Kidney epithelial cell (primary cell): ENCODE measurements at places on chromosomes 5 and 9.

DNA sequence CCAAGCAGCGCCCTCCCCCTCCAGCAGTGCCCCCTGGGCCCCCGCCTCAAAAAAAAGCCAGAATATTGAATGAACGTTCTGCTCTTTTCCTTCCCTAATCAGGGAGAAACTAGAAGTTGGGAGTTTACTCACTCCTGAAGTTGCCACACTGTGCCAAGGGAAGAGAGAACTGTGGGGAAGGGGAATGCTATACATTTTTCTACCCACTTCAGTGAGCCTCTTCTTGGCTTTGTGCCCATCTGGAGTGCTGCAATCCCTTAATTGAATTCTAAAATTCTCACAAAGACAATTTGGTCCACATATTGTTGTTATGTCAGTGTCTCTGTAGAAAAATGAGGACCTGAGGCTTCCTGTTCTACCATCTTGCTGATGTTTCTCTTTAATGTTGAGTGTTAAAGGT lies 443.7 kb downstream of the DIRAS2 start:
- no peak for DNase-seq

GRCh38 chr5:151896031-151896691 lies 28.5 kb downstream of the GLRA1 start:
- DNase-seq: peak; percentile 28

- DNase-seq: no peak
These were observed 132.0 kb upstream of the WWC1 start for GRCh38 chr5:168159425-168159824.

- no peak for DNase-seq
These were observed 306.4 kb upstream of the CD180 start for GRCh38 chr5:67502951-67503350.

DNA sequence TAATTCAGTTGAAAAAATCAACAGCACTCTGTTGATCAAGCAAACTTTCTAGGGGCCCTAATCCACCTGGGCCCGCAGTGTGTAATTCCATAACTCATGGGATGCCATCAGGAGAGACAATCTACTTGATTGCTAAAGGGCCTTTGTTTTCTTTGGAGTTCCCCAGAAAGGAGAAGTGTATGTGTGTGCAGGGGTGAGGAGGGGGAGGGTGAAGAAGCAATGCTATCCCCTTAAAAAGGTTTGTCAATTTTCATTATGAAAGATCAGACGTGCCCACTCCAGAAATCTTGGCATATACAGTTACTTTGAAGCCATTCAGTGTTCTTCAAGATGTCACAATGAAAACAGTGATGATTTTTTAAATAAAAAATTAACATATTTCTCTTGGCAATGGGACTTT lies 6.2 kb downstream of the PARP8 start:
- no peak for DNase-seq

GRCh38 chr5:53783624-53784228 lies 223.3 kb downstream of the NDUFS4 start:
- DNase-seq: no peak

DNA sequence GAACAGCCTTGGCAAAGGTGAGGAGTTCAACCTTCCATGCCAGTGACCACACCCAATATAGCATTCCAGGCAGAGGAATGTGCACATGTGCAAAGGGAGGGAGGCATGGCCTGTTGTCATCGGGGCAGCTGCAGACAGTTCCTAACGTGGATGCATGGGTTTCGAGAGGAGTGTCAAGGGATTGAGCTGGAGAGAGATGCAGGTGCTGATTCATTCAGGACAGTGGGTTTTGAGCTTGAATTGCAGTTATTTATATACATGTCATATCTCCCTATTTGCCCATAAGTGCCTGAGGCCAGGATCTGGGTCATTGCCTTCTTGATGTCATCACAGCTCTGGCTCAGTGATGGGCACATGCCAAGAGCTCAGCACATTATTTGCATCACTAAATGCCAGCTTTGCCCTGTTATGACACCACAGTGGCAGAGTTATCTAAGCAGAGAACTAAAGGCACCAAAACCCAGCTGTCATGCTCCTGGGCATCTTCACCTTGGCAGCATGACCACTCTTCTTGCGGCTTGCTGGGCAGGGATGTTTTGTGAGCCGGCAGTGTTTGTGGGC lies 278.0 kb downstream of the NTRK2 start:
- DNase-seq: no peak

GRCh38 chr5:75736273-75736672 lies 19.0 kb upstream of the POC5 start:
- no peak for DNase-seq

DNA sequence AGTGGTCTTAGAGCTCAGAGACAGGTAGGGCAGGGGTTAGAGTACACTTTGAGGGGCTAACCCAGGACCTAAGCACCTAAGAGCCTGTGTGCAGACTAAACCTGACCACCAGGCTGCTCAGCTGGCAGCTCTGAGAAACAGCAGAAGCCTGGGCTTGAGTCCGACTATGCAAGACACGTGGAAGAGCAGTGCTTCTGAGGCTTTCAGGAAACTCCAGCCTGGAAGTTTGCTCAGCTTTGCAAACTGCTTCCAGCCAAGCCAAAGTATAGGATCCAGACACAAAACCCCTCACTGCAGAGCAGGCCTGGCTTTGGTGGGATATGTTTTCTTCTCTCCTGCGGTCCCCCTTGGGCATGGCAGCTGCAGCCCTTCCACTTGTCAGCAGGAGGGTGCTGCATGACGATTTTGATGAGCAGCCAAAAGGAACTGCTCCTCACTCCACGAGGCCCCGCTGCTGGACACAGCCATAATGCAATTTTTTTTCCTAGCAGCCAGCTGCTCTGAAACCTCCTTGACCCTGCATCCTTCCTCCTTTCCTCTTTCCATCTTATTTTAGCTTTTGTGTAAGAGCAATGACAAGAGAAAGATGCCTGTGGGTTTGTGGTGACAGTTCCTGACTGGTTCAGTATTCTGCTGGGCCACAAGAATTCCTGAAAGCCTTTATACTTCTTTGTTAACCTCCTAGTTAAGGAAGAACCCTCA lies 123.1 kb downstream of the LIFR start:
- DNase-seq: peak; percentile 42

DNA sequence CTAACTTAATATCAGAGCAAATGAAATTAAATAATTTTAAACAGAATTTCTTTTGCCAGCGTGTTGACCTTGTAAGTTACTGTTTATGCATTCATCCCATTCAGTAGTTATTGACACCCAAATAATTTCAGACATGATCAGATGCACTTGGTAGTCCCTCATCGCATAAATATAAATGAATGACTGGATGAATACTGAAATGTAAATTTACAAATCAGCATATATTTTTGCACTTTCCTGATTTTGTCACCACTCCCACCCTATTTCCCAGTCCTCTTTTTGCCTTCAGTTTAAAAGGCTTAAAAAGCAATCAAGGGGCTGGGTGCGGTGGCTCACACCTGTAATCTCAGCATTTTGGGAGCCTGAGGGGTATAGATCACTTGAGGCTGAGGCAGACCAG lies 17.1 kb upstream of the LIFR start:
- no peak for DNase-seq

- peak; percentile 21 for DNase-seq
These were observed 61.4 kb upstream of the RANBP3L start for GRCh38 chr5:36363101-36363500.

DNA sequence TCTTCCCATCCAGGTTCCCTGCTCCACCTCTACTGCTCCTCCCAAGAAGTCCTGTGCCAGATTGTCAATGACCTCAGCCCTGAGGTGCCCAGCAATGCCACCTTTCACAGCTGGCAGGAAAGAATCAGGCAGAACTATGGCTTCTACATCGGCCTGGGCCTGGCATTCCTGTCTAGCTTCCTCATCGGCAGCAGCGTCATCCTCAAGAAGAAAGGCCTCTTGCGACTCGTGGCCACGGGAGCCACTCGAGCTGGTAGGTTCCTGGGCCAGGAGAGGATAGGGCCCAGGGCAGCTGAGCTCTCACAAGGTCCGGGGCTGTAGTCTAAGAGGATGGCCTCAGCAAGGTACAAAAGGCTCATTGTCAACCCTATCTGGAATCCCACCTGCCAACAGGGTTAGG lies 3.1 kb downstream of the NIPAL4 start:
- no peak for DNase-seq

GRCh38 chr9:130860458-130861316 lies 25.6 kb downstream of the ABL1 start:
- DNase-seq: peak; percentile 96

- no peak for DNase-seq
These were observed 170.8 kb downstream of the MACROH2A1 start for GRCh38 chr5:135228222-135228621.

DNA sequence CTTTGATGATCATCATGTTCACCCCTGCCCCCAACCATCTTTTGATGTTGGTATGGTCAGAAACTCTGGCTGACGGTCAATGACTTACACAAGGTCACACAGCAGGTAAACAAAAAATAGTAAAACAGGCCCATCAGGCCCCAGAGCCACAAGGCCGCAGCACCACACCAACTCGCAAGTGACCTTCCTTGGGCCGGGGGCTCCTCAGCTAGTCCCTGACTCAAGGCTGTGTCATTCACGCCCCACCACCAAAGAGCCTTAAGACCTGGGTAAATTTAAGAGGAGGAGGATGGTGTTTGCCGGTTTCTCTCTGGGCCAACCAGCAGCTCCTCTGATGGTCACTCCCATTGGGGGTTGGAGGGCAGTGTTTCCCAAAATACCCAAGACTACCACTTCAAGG lies 55.8 kb downstream of the PSMB7 start:
- no peak for DNase-seq

GRCh38 chr9:129272348-129273025 lies 94.4 kb upstream of the IER5L start:
- no peak for DNase-seq

GRCh38 chr5:124234022-124234769 lies 512.2 kb downstream of the ZNF608 start:
- DNase-seq: no peak

- no peak for DNase-seq
These were observed 245.3 kb downstream of the OSTF1 start for GRCh38 chr9:75333624-75334023.

DNA sequence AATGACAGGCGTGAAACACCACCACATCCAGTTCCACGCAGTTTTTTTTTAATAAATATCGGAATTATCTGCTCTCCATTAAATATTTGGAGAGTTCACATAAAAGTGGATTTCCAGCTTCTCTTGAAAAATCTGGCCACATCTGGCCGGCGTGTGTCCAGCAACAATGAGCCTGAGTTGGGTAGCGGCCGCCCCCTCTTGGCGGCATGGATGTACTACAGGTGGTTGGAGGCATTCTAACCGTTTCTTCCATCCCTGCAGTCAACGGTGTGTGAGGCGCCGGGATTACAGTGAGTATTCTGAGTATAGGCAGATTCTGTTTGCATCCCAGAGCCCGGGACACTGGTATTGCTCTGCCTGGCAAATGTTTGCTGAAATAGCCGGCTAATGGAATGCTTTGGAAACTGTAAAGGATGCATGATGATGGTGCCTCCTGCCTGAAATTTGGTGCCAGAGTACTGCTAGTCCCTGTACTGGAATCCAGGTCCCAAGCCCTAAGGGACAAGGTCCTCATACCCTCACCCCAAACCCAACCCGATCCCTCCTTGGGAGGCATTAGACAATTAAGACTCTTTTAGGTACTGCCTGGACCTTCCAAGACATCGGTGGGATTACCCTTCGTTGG lies 13.6 kb upstream of the GM2A start:
- no peak for DNase-seq

DNA sequence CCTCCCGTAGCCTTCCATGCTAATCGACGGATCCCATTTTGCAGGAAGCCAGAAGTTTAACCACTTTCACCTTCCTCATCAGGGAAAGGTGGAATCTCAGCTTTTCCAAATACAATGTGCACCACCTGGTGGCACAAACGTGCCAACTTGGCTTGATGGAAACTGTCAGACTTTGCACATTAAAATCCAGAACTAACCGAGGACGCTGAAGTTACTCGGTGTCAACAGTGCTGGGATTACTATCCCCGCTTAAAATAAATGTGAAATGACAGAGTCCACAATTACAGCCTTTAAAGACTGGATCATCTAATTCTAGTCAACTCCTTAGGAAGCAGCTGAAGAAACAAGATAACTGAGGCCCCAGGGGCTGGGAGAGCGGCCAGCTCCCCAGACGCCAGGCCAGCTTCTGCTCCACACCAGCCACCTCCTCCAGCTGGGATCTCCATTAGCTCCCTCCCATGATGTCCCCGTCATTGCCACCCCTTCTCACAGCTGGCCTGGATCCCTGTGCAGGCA lies 50.1 kb upstream of the RETREG1 start:
- no peak for DNase-seq

DNA sequence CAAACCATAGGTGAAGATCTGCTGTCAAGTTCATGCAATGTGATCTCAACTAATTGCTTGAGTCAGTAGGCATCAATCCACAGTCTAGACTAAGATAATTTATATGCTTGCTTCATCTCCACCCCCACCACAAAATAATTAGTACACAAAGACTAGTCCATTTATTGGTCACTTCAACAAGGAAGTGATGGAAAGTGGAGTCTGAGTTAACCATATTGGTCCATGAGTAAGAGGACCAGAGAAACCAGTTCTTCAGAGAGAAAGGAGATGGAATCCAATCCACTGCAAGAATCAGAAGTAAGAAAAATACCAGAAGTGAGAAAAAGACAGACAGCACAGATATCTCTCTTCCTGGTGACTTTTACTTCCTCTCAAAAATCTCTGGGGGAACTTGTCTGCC lies 366.5 kb downstream of the CHSY3 start:
- DNase-seq: no peak

DNA sequence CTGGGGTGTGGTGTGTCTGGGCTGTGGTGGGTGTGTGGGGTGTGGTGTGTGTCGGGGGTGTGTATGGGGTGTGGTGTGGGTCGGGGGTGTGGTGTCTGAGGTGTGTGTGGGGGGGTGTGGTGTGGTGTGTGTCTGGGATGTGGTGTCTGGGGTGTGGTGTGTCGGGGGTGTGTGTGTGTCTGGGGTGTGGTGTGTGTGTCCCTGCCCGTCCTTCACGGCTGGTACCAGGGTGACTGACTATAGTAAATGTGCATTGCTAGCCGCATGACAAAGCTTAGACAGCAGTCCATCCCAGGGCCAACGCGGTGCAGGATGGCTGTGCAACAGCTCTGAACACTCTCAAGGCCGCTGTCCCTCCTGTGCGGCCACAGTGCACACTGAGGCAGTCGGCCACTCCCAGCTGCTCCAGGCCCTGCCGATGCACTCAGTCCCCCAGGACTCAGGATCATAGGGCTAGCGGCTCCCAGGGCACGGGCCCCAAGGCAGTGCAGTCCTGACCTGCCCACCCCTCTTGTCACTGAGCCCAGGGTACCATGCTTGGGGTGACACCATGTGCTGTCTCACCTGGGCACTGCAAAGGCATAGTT lies 54.0 kb downstream of the SECISBP2 start:
- no peak for DNase-seq

DNA sequence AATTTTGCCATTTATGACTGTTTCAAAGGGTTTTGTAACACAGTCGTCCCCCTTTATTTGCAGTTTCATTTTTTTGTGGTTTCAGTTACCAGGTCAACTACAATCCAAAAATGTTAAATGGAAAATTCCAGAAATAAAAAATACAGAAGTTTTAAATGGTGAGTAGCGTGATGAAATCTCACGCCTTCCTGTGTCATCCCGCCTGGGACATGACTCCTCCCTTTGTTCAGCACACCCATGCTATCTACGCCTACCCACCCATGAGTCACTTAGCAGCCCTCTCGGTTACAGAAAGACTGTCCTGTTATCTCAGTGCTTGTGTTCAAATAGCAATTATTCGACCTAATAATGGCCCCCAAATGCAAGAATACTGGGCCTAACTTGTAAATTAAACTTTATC lies 765.3 kb upstream of the ADAMTS16 start:
- no peak for DNase-seq

- DNase-seq: no peak
These were observed 24.1 kb downstream of the ACTL7B start for GRCh38 chr9:108831496-108832178.

GRCh38 chr5:157758706-157759105 lies 15.2 kb downstream of the LSM11 start:
- DNase-seq: no peak

- DNase-seq: no peak
These were observed 28.7 kb downstream of the LARP1 start for GRCh38 chr5:154783774-154784460.
